Hippocampal formation (tissue), 2 donors: ENCODE measurements at places on chromosomes 16 and 17.

- no peak for DNase-seq
Observed at GRCh38 chr16:27230562-27231001, 27.3 kb downstream of the KDM8 start.

DNA sequence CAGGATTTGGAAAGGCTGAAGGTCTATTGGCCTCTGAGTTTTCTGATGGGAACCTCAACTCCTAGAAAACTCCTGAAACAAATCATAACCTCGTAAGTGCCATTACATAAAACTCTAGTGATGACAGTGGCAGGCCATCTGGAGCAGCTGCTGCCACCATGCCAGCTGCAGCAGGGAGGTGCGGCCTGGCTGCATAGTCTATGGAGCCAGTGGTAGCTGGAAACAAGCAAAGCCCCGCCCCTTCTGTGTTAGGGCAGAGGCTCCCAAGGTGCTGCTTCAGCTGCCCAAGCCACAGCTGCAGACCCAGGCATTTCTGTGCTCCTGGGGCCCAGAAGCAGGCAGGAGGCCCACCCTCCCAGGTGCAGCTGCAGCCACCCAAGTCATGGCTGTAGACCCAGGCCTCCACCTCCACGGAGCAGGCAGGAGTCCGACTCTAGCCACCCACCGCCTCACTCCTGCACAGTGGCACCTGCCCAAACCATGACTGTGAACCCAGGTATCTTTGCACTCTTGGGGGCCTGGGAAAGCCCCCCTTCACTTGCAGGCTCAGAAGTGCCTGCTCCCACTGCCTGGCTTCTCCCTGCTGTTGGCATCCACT, 254.1 kb upstream of the KCNJ16 start:
- no peak for DNase-seq

GRCh38 chr16:13940397-13940933, 20.5 kb downstream of the ERCC4 start:
- no peak for DNase-seq

- DNase-seq = no peak
Observed at GRCh38 chr16:50705436-50706110, 12.2 kb downstream of the NOD2 start.

GRCh38 chr17:12390631-12391030, 275.1 kb upstream of the MYOCD start:
- DNase-seq = no peak

- DNase-seq = no peak
Observed at GRCh38 chr16:5581428-5581827, 483.8 kb upstream of the EEF2KMT start.

DNA sequence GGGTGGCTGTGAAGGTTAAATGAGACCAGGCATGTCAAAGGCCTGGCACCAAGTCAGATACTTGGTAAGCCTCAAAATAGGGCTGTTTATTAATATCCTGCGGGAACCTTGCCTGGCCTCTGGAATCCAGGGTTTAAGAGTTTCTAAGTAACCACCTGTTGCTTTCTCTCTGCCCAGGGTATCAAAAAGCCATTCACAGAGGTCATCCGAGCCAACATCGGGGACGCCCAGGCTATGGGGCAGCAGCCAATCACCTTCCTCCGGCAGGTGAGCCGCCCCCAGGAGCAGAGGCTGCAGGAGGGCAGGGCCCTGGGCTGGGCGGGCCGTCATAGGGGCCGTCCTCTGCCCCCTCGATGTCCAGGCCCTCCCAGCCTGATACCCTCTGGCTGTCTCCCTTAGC, 13.3 kb downstream of the GPT2 start:
- DNase-seq = no peak
